ENCODE measurements at places on chromosomes 11 and 22. TPM values are rescaled to one million over a fixed set of nuclear protein-coding genes. Genes with fewer than 3 reads are reported as not detected.

Gene ARFIP2
- total RNA-seq = 34.1 TPM

Gene TLCD5
- 7.2 TPM for total RNA-seq

GRCh38 chr11:107609400-107610218, 18.7 kb downstream of the ELMOD1 start:
- DNase-seq = no peak

Gene MRPL21
- 45.4 TPM for total RNA-seq

DNA sequence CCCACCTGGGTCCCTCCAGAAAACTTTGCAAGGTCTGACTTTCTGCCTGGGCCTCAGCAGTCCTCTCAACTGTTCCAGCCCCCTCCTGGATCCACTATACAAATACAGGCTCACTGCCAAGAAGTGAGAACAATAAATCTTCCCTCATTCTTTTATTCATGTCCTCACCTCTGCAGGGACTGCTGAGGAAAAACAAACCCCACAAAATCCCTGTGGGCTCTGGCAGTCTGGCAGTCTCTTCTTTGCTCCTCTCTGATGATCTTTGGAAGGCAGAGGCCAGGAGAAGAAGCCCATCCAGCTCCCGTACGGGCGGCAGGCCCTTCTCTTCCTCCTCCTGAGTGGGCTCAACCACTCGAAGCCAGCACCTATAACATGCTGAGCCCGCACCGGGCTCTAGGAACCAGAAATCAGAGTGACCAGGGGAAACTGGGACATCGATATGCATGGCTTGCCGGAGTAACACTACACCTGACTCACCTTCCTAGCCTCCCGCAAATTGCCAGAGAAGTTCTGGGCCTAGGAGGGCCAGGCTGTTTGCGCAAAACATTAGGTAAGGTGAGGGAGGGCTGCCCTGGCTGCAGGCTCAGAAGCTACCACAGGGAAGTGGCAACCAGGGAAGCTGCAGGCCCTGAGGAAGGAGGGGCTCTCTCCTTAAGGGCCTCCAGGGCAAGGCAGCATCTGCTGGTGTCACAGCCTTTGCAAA, 24.2 kb downstream of the TMPRSS5 start:
- peak; percentile 7 for DNase-seq

DNA sequence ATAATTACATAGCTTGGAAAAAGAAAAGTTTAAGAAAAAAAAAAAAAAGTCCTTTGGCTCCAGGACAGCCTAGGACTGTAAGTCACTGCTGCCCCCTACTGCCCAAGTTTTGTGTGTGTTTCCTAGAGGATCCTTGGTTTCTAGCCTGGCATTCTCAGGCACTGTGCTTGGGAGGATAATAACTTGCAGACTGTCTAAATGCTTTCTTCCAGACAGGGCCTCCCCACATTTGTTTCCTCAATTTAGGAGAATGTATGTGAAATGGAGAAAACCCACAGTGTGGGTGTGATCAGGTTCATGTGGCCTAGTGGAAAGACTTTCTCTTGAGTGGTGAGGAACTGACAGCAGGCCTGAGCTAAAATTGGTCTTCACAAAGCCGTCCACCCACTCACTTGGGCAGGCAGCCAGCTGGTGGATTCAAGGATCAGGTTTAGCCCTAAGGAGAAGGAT, 191.0 kb downstream of the NAV2 start:
- DNase-seq = peak; percentile 83

Gene MAJIN
- total RNA-seq = not detected

DNA sequence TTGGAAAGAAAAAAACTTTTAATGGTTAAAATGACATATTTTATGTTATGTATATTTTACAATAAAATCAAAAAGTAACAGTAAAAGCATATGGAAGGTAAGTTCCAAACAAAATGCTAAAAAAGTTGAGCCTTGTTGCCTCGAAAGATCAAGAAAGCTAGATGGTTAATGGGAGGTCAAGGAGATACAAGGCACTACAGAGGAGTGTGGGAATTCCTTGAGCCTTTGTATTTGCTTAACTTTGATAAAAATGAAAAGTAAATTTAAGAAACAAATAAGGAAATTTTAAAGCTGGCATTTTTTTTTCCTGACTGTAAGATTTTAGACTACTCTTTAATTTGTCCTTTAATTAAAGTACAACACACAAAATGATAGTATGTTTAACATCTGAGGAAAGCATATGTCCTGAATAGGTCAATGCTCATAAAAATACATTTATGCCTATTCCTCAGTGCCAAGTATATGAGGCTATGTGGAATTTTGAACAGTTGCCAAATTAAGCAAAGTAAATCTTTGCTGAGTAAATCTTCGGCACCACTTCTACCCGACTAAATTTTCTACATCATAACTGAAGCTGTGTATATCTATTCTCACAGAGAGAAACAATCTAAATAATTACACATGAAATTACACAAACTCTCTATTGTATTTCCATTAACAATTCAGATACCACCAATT, 108.8 kb downstream of the TTC28 start:
- DNase-seq = no peak

Gene SLC43A1
- 11.0 TPM for total RNA-seq

- DNase-seq = no peak
Measured at GRCh38 chr11:75403037-75403436, 3.7 kb downstream of the RPS3 start.

- no peak for DNase-seq
Measured at GRCh38 chr11:29679996-29680395, 336.8 kb downstream of the KCNA4 start.

GRCh38 chr11:15057329-15057728, 16.1 kb upstream of the CALCB start:
- no peak for DNase-seq

GRCh38 chr11:128407962-128408361, 179.4 kb downstream of the ETS1 start:
- DNase-seq = no peak

GRCh38 chr22:41563051-41563711, 2.4 kb downstream of the CSDC2 start:
- no peak for DNase-seq

DNA sequence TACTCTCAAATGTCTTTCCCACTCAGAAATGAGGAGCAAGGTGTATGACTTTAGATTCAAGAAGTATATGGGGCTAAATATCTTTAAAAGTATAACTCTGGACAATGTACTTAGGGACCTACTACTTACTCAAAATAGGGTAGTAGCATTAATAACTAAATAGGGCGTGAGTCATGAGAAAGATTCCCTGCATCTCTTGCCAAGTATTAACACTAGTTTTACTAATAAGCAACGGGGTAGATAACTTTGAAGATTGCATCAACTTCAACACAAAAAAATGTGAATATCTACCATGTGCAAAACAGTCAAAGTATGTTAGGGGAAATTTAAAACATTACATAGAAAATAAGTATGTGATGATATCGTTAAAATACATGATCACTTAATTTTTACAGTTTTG, 99.6 kb downstream of the PGR start:
- DNase-seq = no peak

Gene SYT7
- 0.39 TPM for total RNA-seq

DNA sequence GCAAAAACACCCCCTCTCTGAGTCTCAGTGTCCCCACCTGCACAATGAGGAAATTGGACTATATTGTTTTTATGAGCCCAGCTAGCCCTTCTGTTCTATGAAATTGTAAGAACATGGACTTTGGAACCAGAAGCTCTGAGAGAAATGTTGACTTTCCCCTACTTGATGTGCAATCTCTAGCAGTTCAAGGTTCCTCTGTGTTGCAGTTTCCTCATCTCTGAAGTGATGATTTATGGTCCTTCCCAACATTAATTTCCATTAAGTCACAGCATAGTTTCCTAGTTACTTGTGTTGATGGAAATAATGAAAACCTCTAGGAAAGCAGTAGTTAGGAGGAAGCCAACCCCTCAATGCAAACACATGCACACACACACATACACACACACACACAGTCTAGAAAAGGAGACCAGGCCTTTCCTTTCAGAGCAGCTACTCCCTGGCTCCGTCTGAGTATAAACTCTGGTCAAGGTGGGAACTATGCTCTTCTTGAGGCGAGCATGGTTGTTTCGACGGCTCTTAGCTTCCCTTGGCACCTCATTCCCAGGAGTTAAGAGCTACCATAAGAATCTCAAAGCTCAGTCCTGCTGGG, 518.4 kb downstream of the SOX6 start:
- DNase-seq = no peak

Gene TMEM86A
- total RNA-seq = 1.9 TPM

Gene ANO3
- total RNA-seq = not detected

Gene C1QTNF4
- total RNA-seq = not detected

GRCh38 chr11:14070896-14071295, 108.4 kb downstream of the SPON1 start:
- no peak for DNase-seq

Gene C11orf91
- not detected for total RNA-seq

GRCh38 chr22:41446057-41446501, 522 bp downstream of the TOB2 start:
- no peak for DNase-seq

Gene ARFGAP2
- 73.6 TPM for total RNA-seq

Gene CCDC81
- total RNA-seq = 0.25 TPM

- DNase-seq = no peak
Measured at GRCh38 chr22:48649031-48649430, 1178.6 kb downstream of the BRD1 start.

- no peak for DNase-seq
Measured at GRCh38 chr11:117146521-117146920, 2.4 kb downstream of the PAFAH1B2 start.

- no peak for DNase-seq
Measured at GRCh38 chr11:118047749-118048148, 29.1 kb upstream of the TMPRSS4 start.

- DNase-seq = peak; percentile 36
Measured at GRCh38 chr11:105861225-105861624, 160.8 kb downstream of the MSANTD4 start.

DNA sequence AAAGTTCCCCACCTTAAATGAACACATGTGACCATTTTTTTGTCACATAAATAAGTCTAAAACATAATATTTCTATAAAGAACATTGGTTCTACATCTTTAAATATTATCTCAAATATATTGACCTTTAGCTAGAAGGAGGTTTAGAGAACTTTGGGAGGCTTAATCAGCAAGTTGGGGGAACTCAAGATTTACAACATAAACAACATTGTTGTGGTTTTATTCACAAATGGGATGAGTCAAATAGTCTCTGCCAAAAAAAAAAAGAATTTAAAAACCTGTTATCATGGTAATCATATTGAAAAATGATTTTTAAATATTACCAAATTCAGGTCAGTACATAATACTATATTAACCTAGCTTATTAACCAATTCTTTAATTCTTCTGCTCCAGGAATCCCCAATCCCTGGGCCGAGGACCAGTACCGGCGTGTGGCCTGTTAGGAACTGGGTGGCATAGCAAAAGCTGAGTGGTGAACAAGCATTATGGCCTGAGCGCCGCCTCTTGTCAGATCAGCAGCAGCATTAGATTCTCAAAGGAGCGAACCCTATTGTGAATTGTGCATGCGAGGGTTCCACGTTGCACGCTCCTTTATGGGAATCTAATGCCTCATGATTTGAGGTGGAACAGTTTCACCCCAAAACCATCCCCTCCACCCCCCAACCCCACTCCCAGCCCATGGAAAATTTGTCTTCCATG, 98.2 kb downstream of the RDX start:
- DNase-seq = no peak

Gene ANKK1
- not detected for total RNA-seq

Gene SLC35E4
- total RNA-seq = 26.4 TPM

GRCh38 chr22:27625769-27626674, 175.5 kb downstream of the MN1 start:
- DNase-seq = no peak

Gene TNKS1BP1
- 42.0 TPM for total RNA-seq

DNA sequence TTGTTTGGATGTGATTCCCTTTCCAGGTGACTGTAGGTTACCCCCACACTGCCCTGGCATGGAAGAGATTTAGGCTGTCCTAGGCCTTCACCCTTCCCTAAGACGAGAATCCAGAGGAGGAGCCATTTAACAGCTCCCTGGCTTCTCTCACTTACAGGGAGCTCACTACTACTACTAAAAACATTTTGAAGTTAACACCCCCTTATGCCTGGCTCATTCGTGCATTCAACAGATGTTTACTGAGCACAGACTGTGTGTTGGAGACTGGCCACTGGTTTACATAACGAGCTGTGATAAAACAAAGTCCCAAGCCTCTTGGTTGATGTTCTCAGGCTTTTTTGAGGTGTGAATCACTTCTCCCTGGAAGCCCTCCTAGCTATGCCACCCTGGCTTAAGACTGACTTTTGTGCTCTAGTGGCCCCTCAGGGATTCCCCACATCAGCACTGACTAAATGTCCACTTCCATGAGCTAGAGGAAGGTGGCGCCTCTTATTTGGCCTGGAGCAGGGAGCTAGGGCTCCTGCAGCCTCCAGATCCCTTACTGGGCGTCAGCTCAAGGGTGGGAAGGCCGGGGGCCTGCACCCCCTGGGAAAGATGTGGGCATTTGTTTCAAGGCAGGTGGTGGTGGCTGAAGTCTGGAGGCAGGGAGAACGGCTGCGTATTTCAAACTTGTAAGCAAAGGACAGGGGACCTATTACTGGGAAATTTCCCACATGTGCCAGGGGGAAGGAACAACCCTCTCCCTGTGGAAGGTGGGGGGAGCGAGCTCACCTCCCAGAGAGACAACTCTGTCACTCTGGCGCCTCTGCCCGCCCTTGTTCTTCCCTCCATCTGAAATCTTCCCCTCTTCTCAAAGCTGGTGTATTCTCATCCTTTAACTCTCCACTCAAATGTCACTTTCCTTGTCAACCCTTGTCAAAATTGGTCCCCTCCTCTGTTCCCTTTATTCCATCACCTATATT, 19.4 kb upstream of the MALAT1 start:
- no peak for DNase-seq

DNA sequence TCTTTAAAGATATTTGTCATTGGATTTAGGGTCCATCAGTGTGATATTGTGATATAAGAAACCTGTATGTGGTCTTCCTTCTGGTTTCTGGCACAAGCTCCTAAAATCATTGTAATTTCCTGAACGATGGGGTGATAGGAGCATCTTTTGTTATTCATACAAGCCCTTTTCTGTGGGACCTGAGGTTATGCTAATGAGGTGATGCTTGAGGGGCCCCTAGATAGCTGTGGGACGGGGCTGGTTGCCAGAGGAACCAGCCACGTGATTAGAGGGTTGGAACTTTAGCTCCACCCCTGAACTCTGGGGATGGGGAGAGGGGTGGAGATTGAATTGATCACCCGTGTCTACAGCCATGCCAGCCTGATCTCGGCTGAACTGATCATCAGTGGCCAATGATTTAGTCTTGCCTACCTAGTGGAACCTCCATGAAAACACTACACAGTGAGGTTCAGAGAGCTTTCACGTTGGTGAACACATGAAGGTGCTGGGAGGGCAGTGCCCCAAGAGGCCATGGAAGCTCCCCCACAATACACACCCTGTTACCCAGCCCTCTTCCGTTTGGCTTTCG, 62.8 kb downstream of the BCR start:
- DNase-seq = no peak

- DNase-seq = no peak
Measured at GRCh38 chr11:117735350-117735977, 61.6 kb downstream of the DSCAML1 start.

Gene FBLN1
- total RNA-seq = 1.0 TPM
